ENCODE measurements at places on chromosomes 2 and 18.

- no peak for DNase-seq
These were observed 366.0 kb upstream of the CNTNAP5 start for GRCh38 chr2:123659120-123659519.

DNA sequence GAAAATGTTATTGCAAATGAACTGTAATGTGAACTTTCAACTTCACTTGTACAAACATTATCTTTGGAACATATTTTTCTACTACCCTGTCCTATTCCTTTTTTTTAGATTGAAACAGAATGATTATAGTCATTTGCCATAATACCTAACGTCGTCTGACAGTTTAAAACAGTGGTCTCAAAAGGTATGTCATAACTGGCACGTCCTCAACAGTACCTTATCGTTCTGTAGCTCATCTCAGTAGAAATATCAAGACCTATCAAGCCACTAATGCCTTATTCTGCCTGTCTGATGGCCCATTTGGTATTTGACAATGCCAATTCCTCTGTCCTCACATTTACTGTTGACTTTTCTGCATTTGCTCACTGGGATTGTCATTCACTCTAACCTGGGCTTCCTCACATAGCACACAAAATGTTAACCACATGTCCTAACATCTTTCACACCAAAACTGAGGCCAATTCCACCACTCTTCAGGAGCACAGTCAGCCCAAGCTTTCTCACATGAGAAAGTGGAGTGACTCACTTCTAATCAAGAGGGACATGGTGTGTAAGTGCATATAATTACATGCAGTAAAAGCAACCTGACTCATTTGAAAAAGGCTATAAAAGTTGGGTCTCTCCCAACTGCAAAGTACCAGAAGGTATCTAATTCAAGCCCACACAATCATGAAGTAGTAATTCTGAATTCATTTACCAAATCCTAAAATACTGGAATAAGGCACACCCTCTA is 34.8 kb downstream of the DNER start:
- no peak for DNase-seq

DNA sequence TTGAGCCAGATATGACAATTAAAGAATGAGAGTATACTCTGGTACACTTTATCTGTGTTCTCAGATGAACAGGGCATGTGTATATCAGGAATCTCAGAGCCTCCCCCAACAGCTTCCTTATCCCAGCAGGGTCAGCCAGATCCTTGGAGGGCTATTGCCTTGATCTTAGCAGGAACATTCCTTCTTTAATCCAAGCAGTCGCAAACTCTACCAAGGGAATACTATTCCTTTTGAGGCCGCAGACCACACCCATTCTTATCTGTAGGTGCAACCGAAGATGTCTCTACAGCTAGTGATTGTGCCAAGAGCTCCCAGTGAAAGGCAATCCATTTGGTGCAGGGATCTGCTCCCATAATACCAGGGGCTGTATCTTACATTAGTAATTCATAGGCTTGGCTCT is 118.3 kb upstream of the DOK6 start:
- no peak for DNase-seq

DNA sequence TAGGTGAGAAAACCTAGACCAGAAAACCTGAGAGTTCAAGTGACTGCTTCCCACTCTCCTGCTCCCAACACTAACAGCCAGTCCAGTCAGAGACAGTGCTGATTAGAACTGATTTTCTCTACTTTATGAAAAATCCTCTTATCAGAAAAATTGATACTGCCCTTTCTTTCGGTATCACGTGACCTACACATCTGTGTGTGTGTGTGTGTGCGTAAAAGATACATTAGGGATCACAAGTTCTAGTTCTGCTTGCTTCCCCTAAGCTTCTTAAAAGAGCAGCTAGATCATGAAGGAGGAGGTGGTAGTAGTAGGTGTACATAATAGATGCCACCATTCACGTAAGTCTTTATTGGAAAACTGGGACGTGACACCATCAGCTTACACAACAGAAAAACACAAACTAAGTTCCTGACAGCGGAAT is 1.5 kb downstream of the ARL5A start:
- no peak for DNase-seq

- DNase-seq: no peak
These were observed 134.9 kb downstream of the LTBP1 start for GRCh38 chr2:33081691-33082090.

DNA sequence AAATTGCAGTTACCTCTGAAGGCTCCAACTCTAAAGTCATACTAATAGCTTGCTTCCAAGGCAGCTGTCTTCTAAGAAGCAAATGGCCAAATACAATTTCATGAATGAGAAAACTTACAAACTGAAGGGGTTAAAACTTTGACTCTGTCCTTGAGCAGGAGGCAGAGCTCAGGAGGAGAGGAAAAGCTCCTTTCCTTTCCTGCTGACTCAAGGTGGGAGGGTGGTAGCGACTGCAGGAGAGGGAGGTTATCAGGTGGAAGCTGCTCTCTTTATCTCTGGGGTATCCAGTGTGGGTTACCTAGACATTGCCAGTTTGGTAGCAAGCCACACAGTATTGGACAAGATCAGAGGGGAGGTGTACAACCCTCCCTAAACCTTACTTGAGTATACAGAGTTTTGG is 2.7 kb upstream of the EFEMP1 start:
- DNase-seq: no peak

DNA sequence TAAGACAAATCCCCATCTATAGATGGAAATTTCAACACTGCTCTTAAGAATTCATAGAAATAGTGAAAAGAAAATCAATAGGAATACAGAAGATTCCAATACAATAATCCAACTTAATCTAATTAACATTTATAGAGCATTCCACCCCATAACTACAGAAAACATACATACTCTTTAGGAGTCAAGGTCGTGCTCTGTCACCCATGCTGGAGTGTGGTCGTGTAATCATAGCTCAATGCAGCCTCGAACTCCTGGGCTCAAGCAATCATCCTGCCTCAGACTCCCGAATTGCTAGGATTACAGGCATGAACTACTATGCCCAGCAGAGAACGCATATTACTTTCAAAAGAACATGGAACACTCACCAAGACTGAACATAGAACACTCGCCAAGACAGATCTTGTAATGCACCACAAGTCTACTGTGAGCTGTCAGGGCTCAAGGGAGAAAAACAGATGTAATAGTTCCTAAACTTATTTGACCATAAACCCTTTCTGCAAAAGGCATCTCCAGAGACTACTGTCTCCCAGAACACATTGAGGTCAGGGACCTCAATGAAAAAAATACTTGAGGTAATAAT is 14.1 kb downstream of the MEMO1 start:
- DNase-seq: no peak

DNA sequence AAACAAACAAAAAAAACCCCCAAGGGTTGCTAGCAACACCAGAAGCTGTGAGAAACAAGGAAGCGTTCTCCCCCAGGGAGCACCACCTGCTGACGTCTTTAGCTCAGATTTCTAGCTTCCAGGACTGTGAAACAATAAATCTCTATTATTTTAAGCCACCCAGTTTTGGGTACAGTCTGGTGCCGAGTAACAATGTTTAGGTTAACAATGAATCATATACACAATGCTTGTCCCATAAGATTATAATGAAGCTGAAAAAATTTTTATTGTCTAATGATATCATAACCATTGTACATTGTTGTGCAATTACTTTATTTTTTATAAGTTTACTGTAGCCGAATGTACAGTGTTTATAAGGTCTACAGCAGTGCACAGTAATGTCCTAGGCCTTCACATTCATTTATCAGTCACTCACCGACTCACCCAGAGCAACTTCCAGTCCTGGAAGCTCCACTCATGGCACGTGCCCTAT is 72.1 kb upstream of the CAB39 start:
- DNase-seq: no peak

GRCh38 chr2:239469106-239469960 is 68.5 kb upstream of the HDAC4 start:
- DNase-seq: no peak

- DNase-seq: no peak
These were observed 5.8 kb upstream of the UPP2 start for GRCh38 chr2:158095912-158096311.

- no peak for DNase-seq
These were observed 142.9 kb upstream of the ZNF521 start for GRCh38 chr18:25494888-25495287.

DNA sequence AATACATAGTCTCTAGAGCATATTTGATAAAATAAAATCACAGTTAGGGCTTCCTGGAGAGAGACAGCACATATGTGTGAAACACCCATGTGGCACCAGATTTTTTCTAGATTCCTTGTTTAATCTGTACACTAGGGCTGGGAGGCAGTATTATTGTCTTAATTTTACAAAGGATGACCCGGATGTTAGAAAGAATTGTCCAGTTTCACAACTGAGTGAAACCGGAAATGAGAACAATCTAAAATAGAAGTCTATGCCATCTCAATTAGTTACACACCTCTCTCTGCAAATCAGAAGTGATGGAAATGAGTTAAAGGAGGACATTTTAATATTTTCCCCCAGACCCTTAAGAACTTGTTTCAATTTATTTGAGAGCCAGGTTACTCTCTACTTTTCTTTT is 463.7 kb upstream of the DSEL start:
- no peak for DNase-seq

GRCh38 chr2:132911726-132912724 is 242.0 kb upstream of the LYPD1 start:
- no peak for DNase-seq

DNA sequence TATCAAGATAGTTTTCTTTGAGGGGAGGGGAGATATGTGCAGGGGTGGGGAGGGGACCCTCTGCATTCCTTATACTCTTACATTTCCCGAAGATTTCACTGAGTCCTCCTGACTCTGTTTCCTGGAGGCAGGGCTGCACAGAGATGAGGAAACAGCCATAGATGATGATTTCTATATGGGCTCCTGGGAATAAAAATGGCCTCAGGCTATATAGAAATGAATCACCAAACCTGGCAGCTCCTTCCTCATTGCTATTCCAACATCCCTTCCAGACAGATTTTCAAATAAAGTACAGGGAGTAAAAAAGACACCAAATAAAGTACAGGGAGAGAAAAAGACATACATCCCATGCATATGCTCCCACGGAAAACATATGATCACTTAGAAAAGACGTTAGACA is 474.8 kb upstream of the RAB6C start:
- no peak for DNase-seq

GRCh38 chr2:99422599-99422998 is 67.2 kb downstream of the REV1 start:
- no peak for DNase-seq

DNA sequence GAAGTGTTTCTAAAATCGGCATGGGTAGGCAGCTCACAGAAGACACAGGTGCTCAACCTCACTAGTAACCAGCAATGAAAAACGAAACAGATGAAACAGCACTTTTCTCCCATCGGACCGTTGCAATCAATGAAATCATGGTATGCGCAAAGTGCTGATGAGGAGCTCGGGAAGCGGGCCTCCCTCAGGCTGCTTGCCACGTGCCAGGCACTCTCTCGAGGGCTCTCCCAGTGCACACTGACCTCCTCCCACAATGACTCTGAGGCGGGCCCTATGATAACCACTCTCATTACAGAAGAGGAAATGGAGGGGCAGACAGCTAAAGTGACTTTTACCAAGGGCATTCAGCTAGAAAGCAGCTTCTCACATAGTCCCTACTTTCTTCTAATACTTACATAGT is 3.8 kb upstream of the ANKRD23 start:
- no peak for DNase-seq

GRCh38 chr2:38159597-38159996 is 83.6 kb upstream of the CYP1B1 start:
- DNase-seq: no peak

DNA sequence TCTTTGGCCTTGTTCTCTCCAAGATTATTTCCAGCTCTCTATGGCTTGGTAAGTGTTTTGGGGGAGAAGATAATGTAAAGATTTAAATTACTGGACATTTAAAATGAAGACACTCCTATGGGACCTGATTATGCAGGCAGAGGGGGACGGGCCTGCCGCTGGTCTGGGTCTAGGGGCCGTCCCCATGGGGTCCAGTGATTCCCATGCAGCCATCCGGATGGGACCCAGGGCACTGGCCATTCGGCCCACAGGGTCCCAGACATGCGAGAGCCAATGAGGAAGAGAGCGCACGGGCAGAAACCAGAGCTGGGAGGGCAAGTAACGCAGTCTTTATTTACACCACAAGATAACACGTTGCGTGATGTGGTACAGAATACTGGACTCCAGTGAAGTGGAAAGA is 200.0 kb downstream of the TWIST2 start:
- no peak for DNase-seq

- no peak for DNase-seq
These were observed 12.5 kb upstream of the TEX261 start for GRCh38 chr2:71006955-71007799.

- DNase-seq: no peak
These were observed 14.6 kb upstream of the SCYGR1 start for GRCh38 chr2:227402321-227402720.

- DNase-seq: no peak
These were observed 34.2 kb downstream of the NPAS2 start for GRCh38 chr2:100853909-100854810.

GRCh38 chr18:62448426-62448825 is 74.4 kb upstream of the ZCCHC2 start:
- no peak for DNase-seq

GRCh38 chr2:66531567-66531966 is 96.6 kb downstream of the MEIS1 start:
- DNase-seq: no peak

GRCh38 chr2:150520887-150521664 is 33.6 kb upstream of the RND3 start:
- no peak for DNase-seq

- DNase-seq: no peak
These were observed 350.4 kb downstream of the TSN start for GRCh38 chr2:122105877-122106206.

DNA sequence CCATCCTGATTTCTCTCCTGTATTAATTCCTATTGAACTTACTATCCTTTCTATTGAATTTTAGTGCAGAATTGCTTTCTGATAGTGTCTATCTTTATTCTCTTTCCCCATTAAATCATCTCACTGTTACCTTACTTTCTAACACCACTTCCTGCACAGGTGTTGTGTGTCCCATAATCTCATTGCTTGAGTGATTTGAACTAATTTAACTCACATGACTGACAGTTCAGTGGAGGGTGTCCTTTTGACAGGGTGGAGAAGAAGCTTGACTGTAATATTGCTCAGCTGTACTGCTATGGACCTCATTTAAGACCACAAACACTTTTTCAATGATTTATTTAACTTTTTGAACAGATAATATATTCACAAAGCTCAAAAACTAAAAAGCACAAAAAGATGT is 211.8 kb downstream of the NRXN1 start:
- no peak for DNase-seq

DNA sequence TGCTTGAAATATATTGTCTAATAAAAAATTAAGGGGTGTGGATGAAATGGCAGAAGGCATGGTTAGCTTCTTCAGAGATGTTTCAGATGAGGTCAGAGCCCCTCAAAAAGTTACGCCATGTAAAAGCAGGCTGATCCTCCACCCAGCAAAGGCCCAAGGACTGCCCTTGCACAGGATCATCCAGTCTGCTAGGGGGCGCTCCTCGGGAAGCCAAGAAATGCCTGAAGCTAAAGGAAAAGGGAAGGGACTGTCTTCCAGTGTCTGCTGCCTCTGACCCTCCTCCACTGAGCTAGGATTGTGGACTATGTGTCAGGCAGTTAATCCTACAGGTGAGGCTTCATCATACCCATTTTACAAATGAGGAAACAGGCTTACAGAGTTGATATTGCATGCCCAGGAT is 33.8 kb upstream of the TEX51 start:
- DNase-seq: no peak

GRCh38 chr18:79248495-79249060 is 147.2 kb upstream of the NFATC1 start:
- DNase-seq: no peak

Measured in stimulated activated CD8-positive, alpha-beta memory T cell treated with anti-CD3 and anti-CD28 coated beads, Interleukin-2, amount 100 ng/mL, for 48 hours (primary cell).